ENCODE measurements at places on chromosomes 3 and 15. TPM values are rescaled to one million over a fixed set of nuclear protein-coding genes. Genes with fewer than 3 reads are reported as not detected.

- DNase-seq = no peak
Measured at GRCh38 chr15:45331972-45332371, 46.4 kb downstream of the GATM start.

DNA sequence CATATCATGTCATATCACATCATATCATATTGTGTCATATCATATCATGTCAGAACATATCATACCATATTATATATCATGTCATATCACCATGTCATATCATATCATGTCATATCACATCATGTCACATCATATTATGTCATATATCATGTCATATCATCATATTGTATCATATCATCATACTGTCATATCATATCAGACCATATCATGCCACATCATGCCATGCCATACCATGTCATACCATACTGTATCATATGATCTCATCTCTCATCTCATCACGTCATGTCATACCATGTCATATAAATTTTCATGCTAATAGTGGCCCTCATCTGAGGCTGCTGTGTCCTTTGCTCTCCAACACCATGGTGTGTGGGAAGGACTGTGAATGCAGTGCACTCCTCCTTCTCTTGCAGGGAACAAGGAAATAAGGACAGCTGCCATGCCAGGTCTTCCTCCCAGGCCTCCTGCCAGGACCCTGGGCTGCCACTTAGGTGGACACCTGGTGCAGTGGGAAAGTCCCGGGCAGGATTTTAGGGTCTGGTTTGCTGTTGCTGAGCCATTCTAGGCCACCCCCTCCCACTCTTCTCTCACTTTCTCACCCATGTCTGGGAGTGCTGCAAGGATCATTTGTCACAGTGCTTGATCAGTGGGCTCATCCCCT, 72.4 kb upstream of the TRPM1 start:
- no peak for DNase-seq

GRCh38 chr3:192858849-192859585, 58.6 kb downstream of the MB21D2 start:
- DNase-seq = no peak

DNA sequence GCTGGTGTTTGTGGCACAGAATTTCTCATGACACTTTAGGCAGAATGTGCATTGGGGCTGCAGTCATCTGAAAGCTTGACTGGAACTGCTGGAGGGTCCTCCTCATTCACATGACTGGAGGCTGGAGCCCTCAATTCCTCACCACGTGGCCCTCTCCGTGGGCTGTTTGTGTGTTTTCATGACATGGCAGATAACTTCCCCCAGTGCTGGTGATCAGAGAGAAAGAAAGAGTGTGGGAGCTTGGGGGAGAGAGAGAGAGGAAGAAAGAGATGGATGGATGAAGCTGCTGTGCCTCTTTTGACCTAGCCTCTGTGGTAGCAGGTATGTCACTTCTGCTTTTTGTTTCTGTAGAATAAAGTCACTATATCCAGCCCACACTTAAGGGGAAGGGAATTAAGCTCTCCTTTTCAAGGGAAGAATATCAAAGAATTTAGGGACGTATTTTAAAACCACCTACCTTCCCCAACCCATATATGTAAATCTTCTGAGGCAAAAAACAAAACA, 169.6 kb upstream of the IL12A start:
- DNase-seq = no peak

DNA sequence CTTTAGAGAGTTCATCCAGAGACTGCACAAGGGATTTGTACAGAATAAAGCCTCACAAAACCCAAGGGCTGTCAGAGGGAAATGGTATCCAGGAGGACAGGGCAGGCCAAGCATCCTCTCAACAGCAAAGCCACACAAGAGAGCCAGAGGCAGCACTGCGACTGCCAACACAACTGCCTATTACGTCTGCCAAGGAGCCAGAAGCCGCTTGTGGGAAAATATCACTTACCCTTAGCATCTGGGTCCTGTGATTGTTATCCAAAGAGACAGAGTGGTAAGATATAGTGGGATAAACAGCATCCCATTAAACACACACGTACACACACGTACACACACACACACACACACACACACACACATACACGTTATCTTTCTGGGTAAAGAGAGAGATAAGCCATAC, 618.3 kb upstream of the AGTR1 start:
- DNase-seq = peak; percentile 59

Gene FYCO1
- 3.8 TPM for total RNA-seq

GRCh38 chr3:129575997-129576384, 30.5 kb downstream of the PLXND1 start:
- DNase-seq = no peak

GRCh38 chr3:55692957-55693558, 206.0 kb upstream of the WNT5A start:
- DNase-seq = peak; percentile 39

GRCh38 chr3:123405936-123406510, 42.9 kb downstream of the ADCY5 start:
- no peak for DNase-seq

- DNase-seq = no peak
Measured at GRCh38 chr15:68852461-68852860, 31.8 kb upstream of the ANP32A start.

DNA sequence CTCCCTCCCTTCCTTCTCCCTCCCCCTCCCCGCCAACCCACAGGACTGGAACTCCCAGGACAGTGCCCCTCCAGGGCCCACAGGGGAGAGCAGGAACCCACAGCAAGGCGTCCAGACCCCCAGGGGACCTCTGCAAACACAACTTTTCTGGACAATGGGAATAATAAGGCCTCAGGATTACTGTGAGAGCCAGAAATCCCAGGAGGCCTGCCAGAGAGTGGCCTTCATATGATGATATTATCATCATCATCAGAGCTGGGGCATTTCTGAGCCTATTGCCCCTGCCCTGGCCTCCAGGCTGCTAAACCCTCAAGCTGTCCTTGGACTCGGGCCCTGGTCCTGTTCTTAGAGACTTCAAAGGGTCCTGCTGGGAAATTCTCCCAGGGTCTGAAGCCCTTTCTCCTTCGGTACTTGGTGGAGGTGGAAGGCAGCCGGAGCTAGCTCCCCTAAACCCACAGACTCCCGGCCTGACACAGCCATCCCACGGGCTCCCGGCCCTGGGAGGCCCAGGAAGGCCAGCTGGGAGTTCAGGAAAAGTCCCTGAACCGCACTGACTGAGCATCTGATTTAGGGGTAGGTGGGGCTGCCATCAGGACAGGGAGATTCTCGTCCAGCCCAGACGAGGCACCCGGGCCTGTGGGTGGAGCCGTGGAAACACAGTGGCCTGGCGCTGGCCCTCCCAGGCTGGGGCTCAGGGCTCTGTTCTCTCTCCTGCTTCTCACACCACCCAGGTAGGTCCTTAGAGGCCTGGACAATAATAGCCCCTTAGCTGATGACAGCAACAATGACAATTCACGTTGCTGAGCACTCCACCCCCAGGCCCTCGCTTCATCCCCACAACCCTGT, 4.9 kb downstream of the CALML4 start:
- no peak for DNase-seq

GRCh38 chr3:72375237-72376076, 472.8 kb downstream of the SHQ1 start:
- DNase-seq = no peak

GRCh38 chr3:55893045-55893664, 406.0 kb upstream of the WNT5A start:
- peak; percentile 62 for DNase-seq

DNA sequence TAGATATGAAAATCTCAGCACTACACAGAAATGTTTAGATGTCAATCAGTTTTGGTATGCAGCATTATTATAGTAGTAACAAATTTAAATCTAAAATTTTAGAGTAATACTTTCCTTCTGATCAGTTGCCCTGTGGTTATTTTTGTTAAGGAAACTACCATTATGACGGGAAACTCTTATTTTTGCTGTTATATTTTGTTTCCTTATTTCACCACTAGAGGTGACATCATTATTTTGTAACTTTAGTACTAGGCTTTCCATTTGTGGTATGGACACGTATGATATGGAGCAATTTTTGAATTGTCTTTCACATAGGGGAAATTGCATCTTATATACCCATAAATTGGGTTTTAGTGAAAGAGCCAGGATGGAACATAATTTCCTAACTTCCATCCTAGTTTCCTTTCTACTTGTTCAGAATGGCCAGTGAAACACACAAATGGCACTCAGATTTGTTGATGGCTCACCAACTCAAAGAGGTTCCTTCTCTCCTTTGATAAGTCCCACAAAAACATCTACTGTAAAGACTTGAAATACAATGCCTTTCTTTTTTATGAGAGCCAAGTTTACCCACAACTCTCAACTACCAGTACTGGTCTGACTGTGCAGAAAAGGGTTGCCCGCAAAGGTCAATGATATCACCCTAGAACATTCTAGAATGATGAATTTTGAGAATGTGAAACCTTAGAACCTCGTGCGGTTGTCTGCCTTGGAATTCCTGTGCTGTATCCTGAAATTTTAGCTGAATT, 19.4 kb upstream of the PPP4R2 start:
- DNase-seq = peak; percentile 34

DNA sequence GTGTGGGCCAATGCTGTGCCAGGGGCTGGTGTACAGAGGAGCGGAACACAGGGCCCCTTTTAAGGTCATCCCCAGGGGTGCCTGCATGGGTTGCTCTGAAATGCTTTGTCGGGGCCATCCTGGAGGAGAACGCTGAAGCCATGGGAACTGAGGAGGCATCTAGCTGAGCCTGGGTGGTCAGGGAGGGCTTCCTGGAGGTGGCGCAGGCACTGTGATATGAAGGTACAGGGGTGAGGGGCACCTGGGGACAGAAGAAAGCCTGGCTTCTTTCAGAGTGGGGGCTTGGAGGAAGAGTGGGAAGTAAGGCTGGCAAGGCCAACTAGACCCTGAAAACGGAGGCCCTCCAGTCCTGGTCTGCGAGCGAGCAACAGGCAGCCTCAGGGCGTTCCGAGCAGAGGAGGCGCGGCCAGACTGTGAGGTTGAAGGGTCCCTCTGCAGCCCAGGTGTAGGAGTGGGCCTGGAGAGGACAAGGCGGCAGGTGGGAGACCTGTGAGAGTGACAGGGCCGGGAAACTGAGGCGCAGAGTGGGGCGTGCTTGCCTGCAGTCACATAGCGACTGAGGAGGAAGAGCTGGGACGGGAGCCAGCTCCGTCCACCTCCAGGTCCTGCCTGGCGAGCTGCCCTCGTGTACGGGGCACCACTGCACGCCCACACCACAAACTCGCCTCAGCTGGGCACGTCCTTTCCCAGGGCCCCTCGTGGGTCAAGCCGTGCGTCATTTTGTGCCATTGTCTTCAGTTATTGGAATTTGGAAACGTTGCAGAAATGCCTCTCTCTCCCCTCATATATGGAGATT, 4.1 kb downstream of the FBLN2 start:
- DNase-seq = no peak

GRCh38 chr15:88918738-88919137, 5.6 kb upstream of the MFGE8 start:
- peak; percentile 99 for DNase-seq

- peak; percentile 44 for DNase-seq
Measured at GRCh38 chr15:85380812-85381642, 624 bp downstream of the AKAP13 start.

DNA sequence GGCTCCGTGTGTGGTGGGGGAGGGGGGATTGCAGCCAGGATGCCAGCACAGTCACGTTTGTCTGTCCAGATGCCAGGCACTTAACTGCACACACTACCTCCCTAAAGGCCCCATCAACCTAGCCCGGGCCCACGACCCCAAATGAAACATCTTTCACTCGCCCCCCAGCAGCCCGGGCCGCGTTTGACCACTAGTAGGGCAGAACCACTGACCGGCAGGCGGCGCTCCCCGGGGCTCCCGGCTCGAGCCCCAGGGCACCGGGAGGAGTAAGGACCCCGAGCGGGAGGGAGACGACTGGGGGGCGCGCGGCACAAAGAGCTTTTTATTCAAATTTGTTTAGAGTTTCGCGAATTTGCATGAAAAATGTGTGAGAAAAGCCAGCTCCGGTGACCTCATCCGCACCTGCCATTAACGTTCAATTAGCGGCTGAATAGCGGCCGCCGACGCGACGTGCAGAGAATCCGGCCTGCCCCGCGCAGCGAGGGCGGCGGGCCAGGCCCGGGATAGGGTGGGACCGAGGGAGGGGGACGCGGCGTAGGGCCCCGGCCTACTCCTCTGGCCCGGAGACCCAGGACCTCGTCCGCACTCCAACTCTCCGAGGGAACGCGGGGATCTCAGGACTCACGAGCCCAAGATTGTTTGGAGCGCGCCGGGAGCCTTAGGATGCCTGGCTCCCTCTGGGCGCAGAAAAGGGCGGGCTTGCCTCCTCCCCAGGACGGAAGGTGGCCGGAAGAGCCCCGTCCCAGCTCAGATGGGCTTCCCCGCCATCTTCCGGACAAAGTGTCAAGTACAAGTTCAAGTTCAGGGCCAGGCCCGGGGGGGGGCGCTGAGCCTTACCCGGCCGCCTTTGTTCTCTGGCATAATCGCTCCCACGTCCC, 64.9 kb upstream of the POLG start:
- peak; percentile 73 for DNase-seq

DNA sequence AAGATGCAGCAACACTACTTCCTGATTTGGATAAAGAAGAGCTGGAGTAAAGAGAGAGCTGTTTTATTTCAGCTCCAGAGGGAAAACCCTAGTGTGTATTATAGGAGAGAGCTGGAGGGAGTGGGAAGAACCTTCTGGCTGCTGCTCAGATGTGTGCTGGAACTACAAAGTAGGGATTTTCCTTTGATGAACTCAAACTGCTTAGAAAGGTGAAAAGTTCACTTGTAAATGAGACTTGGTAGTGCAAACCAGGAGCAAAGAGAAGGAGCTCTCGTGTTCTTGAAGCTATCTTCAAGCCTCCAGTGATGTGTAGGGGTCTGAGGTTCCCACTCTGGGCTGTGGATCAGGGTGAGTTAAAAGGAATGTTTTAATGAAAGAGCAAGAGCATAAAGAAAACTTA, 110.4 kb downstream of the EDEM1 start:
- no peak for DNase-seq

DNA sequence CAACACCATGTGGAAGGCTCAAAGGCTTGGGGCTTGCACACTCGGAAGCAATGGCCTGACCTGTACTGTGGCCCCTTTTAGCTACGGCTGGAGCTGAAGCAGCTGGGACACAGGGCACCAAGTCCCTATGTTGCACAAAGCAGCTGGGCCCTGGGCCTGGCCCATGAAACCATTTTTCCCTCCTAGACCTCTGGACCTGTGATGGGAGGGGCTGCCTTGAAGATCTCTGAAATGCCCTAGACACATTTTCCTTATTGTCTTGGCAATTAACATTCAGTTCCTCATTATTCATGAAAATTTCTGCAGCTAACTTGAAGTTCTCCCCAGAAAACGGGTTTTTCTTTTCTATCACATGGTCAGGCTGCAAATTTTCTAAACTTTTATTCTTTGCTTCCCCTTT, 85.6 kb upstream of the ALDH1A3 start:
- DNase-seq = no peak

GRCh38 chr3:167843886-167844285, 108.4 kb downstream of the SERPINI1 start:
- DNase-seq = no peak

GRCh38 chr15:79315623-79316328, 4.9 kb downstream of the TMED3 start:
- DNase-seq = no peak

Gene TTC21A
- total RNA-seq = 1.4 TPM

DNA sequence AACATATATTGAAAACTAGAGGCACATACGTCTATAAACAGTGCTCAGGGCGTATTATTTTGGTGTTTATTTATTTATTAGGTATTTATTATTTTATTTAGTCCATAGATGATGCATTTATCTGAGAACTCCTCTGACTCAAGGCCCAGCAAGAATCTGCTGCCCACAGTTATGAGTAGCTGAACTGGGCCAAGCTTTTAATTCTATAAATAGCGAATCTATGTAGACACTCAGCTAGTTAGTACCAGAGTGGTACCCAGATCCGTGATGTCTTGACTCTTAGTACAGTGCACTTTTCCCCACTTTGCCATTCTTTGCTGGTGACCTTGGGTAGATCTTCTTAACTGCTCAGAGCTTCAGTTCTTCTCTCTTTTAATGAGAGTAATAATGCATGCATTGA, 370.4 kb upstream of the TPRG1 start:
- DNase-seq = no peak

All from M059J (cell line).